ENCODE measurements at places on chromosomes 13 and 19. TPM values are rescaled to one million over a fixed set of nuclear protein-coding genes. Genes with fewer than 3 reads are reported as not detected.

MBD3L3 gene
- not detected for total RNA-seq

ITPKC gene
- 15.1 TPM for total RNA-seq

- no peak for DNase-seq
These were observed 11.2 kb upstream of the ZNF358 start for GRCh38 chr19:7504684-7505083.

MEIOSIN gene
- 0.19 TPM for total RNA-seq

DNA sequence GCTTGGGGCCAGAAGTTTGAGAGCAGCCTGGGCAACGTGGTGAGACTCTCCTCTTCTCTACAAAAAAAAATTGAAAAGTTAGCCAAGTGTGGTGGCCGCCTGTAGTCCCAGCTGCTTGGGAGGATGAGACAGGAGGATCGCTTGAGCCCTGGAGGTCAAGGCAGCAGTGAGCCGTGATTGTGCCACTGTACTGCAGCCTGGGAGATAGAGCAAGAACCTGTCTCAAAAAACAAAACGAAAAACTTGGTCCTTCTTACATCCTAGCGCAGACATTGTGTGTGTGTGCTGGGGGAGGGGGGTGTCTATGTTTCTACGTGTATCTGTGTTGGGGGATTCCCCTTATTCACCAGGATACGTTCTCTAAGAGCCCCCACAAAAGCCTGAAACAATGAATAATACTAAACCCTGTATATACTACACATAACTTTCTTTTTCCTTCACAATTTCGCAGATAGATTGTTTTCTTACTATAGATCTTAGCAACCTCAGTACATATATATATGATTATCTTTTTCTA is 7.9 kb downstream of the AXL start:
- peak; percentile 13 for DNase-seq

DNA sequence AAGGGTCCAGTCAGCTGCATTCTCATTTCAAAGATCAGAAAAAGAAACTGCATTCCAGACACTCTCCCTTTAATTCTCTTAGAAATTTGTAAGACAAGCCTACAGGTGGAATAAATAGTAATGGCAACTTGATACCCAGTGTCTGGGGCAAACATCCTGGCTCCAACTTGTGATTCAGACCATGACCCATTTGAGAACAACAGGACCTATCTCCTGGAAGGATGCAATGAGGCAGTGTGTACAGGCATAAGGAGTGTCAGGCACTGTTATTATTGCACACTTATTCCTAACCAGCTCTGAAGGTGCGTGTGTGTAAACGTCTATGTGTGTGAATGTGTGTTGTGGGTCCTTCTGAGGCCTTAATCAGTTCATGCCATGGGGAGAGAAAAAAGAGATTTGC is 13.9 kb downstream of the ERICH6B start:
- DNase-seq = no peak

- no peak for DNase-seq
These were observed 336.9 kb upstream of the HTR2A start for GRCh38 chr13:47233734-47234133.

SYDE1 gene
- 1.4 TPM for total RNA-seq

ACER1 gene
- total RNA-seq = not detected

DNA sequence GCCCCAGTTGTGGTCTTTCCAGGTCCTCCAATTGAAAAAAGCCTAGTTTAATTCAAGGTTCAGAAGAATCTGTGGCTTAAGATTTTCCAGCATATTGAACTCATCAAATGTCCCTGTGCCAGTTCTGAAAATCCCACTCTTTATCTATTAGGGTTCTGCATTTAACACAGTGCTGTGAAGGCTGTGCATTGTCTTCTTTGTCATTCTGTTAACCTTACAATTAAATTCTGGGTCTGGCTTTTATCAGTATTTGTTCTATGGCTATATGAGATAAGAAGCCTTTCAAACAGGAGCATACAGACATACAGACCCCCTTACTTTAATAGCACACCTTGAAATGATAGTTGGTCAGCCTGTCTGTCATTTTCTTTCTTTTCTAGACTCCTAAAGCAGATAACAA is 362.1 kb upstream of the DACH1 start:
- no peak for DNase-seq

GRCh38 chr13:22449251-22449650 is 731.5 kb upstream of the SGCG start:
- no peak for DNase-seq

DNA sequence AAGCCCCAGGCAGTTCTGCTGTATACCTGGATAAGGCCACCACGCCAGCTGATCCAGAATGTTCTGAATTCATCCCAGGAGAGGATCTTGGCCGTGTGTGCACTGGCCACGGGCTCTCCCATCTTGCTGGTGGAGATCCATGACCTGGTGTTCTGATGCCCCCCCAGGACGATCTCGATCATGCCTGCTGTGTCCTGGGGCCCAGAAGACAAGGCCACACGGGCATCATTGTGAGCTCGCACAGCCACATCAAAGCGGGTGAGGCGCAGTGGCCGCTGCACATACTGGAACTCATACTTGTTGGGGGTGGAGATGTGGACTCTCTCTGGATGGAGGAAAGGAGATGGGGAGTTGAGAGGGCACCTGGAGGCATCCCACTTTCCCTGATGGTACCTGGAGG is 40.1 kb downstream of the F2RL3 start:
- DNase-seq = no peak

- no peak for DNase-seq
These were observed 73.9 kb upstream of the SLC10A2 start for GRCh38 chr13:103140001-103140671.

DNA sequence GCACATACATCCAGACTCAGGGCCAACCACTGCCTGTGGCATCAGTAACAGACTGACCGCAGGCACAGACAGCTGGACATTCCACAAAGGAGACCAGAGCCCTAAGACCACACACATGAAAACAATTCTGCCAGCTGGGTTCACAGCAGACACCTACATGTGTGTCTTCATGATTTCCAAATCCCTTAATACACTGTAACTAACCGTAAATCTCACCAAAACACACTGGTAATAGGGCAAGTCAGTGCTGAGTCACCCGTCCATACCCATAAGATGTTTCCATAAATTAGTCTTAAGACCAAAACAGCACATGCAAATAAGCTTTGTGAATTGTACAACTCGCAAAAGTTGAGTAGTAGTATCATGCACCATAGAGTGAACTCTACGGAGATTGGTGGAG is 65.4 kb downstream of the TUBGCP3 start:
- no peak for DNase-seq

DNA sequence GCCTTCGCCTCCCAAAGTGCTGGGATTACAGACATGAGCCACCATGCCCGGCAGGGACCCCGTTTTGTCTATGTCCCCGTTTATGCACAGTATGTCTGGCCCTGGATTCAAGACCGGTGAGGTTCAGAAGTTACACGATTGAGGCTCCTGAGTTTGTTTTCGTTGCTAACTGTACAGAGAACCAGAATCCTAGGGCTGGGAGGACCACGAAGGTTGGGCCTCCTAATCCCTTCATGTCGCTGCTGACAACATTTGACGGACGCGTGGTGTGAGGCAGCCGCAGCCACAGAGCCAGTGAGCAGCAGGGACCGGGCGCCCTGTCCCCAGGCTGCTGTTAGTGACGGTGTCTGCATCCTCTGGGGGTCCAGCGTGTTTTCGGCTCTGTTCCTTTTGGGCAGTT is 91.4 kb downstream of the ATP11A start:
- DNase-seq = no peak

BRSK1 gene
- 13.0 TPM for total RNA-seq
